Muscle of leg (tissue), 16 donors: ENCODE measurements at places on chromosomes 11 and 22.

- no peak for DNase-seq
Measured at GRCh38 chr11:116852261-116853031, 15.0 kb upstream of the APOA1 start.

- no peak for DNase-seq
Measured at GRCh38 chr11:66624450-66624849, 8.0 kb downstream of the RBM14 start.

DNA sequence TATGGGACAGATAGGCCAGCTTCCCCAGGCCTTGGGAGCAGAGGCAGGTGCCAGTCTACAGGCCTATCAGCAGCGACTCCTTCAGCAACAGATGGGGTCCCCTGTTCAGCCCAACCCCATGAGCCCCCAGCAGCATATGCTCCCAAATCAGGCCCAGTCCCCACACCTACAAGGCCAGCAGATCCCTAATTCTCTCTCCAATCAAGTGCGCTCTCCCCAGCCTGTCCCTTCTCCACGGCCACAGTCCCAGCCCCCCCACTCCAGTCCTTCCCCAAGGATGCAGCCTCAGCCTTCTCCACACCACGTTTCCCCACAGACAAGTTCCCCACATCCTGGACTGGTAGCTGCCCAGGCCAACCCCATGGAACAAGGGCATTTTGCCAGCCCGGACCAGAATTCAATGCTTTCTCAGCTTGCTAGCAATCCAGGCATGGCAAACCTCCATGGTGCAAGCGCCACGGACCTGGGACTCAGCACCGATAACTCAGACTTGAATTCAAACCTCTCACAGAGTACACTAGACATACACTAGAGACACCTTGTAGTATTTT lies 26.6 kb upstream of the L3MBTL2 start:
- no peak for DNase-seq

GRCh38 chr11:11977206-11977938 lies 31.1 kb downstream of the DKK3 start:
- DNase-seq: peak; percentile 91

DNA sequence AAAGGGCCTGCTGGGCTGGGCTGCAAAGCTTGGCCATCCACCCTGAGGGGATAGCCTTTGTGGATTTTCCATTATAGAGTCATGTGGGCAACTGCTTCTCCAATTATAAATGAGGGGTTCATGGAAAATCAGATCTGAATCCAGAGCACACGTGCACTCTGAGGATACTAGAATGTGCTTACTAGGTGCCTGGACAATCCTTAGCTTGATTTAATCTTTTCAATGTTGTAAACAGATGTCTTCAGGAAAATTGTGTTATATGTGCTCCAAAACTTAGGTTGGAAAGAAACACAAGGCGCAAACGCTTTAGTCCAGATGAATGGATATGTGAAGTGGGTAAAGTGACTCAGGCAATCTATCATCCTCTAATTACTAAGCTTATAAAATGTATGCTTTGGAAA lies 92.0 kb downstream of the SLC17A6 start:
- DNase-seq: peak; percentile 92

- DNase-seq: no peak
Measured at GRCh38 chr22:27401321-27401720, 400.2 kb downstream of the MN1 start.

DNA sequence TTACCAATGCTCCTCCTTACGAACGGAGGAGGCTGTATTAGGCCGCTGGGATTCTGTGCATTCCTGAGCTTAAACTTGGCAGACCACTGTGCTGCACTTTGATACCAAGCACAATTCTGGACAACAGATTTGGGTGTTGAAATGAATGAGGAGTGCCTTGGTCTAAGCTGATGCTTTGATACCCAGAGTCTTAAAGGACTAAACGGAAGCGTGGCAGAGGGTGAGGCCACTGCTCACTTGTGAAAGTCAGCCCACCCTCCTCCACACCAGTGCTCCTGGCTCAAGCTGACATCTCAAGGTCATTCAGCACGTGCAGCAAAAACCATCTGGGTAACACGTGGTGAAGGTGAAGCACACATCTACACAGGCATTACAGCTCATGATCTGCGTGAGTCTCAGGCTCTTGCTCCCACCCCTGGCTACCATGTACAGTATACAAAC lies 85.9 kb downstream of the MICAL3 start:
- DNase-seq: peak; percentile 41

DNA sequence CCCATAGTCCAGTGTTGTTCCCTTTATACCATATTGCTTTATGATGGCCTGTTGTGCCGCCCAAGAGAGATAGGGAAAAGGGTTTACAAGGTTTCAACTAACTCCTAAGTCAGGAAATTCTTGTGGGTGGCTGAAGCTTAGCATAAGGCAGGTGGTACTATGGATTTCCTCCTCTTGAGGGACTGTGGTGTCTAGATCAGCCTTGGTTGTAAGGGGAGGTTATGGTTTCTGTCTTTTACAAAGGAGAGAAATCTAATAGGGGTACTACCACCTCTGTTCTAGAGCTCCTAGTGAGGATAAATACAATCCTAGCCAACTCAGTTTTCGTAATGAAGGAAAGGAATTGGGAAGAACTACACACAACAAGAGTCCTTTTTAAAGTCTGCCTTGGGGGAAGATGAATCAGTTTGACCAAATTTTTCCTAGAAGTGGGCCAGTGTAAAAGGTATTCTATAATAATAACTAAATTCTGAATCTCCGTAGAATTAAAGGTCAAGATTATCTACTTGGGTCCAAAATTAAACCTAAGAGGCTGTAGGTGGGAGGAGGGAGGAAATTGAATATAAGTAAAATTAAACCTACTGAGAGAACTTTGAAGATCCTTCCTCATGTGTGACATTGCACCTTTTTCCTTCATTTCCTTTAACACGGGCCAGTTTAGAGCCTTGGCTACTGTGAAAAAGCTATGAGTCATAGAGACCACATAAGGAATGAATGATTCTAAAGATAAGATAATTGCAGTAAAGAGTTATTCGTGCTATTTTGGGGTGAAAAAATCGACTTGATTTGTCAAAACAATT lies 17.2 kb downstream of the DLAT start:
- no peak for DNase-seq

DNA sequence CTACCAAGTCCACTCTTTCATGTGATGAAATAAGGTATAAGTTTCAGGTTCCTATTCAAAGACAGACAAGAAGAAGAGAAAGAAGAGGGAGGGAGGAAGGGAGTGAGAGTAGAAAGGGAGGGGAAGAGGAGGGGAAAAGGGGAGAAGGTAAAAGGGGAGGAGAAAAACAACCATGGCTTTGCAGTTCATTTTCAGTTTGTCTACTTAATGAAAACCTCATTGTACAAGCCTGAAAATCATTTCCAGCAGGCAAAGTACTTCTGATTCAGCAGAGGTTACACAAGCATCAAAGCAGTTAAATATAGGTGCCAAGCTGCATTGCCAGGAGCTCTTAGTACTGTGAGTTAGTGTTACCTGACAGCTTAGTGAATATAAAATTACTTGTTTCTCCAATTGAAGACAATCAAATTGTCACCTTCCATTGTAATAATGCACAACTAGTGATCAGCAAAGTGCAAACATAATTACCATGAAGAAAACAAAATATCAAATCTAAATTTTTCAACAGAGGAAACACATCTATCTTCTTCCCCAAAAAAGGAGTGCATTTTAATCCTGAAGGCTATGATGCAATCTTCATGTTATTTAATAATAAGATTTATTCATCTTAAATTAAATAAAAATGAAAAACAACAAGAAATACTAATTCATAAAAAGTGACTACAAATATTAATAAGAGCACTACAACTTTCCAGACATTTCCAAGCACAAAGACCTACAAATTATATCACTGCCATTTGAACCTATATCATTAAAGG lies 8.2 kb downstream of the SOX6 start:
- DNase-seq: peak; percentile 66

- no peak for DNase-seq
Measured at GRCh38 chr22:23534851-23535717, 45.0 kb downstream of the IGLL1 start.

- DNase-seq: no peak
Measured at GRCh38 chr22:49545606-49546005, 282.1 kb downstream of the BRD1 start.

DNA sequence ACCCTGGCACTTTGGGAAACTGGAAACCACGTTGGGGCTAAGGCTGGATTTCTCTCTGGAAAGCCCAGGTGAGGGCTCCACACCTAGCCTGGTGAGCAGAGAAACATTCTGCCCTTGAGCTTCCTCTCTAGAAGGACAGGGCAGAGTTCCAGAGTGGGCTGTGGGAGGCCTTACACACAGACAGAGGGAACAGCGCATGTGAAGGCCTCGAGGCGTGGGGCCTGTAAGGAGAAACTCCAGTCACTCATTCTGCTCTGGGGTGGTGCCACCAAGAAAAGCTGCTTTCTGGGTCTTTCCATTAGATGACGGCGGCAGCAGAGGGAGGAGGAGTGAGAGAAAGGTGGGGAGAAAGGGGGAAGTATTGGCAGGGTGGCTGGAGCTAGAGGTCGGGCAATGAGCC lies 183.1 kb downstream of the CHST1 start:
- DNase-seq: no peak

- DNase-seq: no peak
Measured at GRCh38 chr11:9160166-9160565, 68.8 kb upstream of the SCUBE2 start.

- no peak for DNase-seq
Measured at GRCh38 chr11:13216019-13216710, 61.4 kb upstream of the BMAL1 start.

- DNase-seq: no peak
Measured at GRCh38 chr11:6927030-6927617, 898 bp downstream of the ZNF215 start.

DNA sequence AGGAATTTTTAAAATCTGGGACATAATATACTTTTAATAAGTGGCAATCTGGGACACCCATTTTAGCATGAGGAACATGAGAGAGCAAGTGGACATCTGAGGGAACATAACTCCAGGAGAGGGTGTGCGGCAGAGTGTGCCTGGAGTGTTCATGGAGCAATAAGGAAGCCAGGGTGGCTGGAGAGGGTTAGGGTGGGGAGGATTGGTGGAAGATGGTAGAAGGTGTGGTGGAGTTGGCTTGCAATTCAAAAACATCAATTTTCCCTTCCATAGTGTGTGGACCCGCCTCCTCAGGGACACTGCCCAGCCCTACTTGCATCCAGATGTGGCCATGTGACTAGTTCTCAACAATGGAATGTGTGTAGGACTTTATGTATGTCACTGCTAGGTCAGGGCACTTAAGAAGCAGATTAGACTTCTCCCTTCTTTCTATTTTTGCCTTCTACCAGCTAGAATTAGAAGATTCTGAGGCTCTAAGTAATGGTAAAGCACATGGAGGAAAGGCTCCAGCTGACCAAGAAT lies 4.4 kb upstream of the DENND5A start:
- peak; percentile 27 for DNase-seq

DNA sequence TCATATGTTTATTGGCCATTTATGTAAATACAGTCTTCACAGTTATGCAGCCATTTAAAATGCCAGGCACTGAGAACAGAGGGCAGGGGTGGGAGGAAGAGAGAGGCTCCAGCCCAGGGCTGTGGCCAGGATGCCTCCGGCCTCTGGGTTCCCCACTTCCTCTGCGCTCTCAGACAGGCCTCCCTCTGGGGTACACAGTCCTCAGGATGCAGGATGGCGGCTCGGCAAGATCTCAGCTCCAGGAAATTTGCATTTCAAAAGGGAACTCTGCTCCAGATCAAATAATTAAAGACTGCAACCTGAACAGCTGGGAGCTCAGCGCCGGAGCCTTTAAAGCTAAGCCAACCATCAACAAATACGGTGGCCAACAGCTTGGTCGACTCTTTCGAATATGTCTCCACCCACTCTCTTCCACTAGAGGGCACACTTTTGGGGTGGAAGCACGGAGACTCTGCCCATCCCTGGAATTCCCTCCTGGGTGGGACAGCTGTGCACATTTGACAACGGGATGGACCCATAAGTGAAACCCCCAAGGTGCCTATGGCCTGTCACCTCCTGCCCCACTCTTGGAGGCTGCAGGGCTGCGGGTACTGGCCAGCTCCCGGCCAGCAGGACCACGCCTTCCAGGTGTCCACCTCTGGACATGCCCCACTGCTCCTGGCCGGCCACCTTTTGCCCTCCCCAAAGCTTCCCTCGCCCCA lies 1044.7 kb downstream of the BRD1 start:
- DNase-seq: no peak
